ENCODE measurements at places on chromosomes 11 and 22. TPM values are rescaled to one million over a fixed set of nuclear protein-coding genes. Genes with fewer than 3 reads are reported as not detected.

DNA sequence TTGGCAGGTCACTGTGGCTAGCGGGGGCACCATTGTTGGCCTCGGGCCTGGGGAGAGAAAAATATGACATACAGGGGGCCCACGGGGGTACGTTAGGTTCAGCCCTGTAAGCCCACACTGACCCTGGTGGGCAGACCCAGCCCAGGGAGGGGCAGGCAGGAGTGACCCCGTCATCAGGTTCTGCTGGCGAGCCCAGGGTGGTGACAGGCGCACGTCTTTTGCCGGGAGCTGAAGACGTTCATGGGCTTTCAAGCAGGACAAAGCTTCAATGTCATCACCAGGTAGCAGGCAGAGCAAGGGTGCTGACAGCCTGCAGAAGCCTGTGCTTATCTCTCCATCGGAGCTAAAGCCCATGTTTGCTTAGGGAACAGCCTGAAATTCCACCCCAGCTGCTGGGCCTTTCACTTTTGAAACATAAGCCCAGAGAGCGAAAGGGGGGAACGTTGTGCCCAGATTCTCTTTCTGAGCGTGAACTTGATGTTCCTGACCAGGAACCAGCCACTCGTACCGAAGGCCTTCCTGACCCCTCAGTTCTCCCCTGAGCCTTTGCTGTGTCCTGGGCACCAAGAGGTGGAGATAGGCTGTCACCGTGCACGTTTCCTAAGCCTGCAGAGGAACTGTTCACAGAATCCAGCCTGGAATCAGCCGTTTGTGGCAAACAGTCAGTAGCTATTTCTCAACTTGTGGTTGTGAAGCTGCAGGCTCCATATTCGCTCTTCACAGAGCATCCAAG, 74.0 kb upstream of the ATXN10 start:
- DNase-seq = no peak

Gene E2F8
- polyA plus RNA-seq = 0.14 TPM

Gene IFITM10
- 2.9 TPM for polyA plus RNA-seq

Gene TENM4
- polyA plus RNA-seq = 0.02 TPM

Gene SPON1
- polyA plus RNA-seq = 1.4 TPM

DNA sequence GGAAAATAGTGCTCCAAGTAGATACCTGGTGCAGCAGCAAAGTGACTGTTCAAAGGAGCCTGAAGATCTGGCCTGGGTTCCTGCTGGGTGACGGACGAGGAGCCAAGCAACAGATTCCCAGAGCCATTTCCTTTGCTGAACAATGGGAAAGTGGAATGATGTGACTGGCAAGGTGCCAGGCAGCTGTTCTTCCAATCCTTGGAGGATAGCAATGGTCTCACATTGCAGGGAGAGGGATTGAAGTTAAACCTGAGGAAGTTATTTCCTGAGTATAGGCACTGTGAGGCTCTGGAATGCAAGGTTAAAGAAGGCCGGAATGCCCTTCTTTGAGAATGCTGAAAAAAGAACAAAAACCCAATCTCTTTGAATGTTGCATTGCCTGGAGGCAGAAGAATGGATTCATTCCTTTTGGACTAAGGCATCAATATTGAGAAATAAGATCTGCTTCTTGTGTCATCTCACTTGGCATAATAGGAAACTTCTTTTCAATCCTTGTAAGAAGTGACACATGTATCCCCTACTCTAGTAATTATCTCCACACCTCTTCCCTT, 223.8 kb downstream of the BLID start:
- no peak for DNase-seq

GRCh38 chr11:62105667-62106191, 18.1 kb upstream of the INCENP start:
- no peak for DNase-seq

GRCh38 chr11:70031631-70032469, 46.3 kb upstream of the ANO1 start:
- DNase-seq = peak; percentile 25

Gene NXPE4
- not detected for polyA plus RNA-seq

DNA sequence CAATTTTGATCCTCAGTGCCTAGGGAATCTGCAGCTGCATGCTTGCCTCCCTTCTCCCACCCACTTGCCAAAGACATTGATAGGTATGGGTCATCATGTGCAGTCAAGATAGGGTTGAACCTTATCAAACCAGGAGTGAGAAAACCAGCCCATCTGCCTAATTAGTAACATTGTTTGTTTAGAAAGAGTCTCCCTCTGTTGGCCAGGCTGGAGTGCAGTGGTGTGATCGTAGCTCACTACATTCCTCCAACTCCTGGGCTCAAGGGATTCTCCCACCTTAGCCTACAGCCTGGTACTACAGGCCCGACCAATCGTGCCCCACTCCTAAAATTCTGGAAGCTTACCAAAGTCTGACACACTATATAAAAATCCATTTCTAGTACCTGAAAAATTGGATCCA, 4.6 kb downstream of the C11orf71 start:
- no peak for DNase-seq

DNA sequence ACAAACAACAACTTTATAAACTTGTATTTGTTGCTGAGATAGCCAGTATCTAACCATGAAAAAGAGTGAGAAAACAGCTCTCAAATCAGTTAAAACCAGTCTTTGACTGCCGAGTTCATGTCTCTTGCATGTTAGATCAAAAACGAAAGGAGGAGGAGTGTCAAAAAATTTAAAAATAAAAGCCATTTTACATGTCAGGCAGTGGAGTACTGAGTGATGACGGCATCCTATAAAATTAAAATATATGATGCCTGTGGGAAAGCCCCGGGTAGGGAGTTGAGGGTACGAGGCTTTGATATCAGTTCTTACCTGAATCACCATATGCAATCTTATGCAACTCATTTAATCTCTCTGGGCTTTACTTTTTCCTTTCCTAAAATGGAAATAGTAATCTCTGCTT, 117.3 kb downstream of the ETS1 start:
- DNase-seq = no peak

- no peak for DNase-seq
Observed at GRCh38 chr11:134125507-134125906, 56.6 kb downstream of the JAM3 start.

DNA sequence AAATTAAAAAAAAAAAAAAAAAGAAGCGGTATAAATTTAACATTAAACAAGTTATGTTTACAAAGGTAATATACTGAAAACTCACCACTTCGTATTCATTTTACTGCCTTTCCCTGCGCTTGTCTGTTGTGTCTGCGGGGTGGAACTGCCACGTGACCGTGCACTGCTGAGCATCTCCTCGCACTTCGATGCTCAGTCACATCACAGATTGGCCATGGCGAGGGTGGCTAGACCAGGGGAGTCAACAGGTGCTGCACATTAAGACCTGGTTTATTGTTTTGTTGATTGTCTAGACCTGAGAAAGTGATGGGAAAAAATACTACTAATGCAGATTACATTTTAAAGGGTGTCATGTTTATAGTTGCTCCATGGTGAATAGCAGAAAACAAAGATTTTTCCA, 22.8 kb upstream of the TUB start:
- DNase-seq = no peak

Gene MYO18B
- 0.02 TPM for polyA plus RNA-seq

DNA sequence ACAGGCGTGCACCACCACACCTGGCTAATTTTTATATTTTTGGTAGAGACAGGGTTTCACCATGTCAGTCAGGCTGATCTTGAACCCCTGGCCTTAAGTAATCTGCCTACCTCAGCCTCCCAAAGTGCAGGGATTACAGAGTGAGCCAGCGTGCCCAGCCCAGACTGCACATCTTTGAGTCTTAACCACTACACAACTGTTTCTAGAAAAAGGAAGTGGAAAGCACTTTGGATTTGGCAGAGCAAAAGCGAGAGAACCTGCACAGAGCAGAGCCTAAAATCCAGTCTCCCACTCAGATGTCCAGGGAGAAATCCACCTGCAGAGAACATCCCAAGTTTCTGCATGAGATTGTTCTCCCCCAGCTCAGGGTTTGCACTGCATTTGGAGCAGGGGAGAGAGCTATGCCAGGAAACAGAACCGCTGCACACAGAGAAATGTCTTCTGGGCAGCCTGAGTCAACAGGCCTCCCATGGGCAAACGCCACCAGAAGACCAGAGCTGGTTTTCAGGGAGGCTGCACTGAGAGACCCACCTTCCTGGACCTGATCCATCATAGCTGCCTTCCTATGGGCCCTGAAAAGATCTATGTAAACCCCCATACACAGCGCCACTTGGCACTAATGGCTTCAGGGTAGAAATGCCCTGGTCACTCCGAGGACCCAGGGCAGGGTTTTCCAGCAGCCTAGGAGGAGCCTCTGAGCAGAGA, 54.0 kb downstream of the RPUSD4 start:
- DNase-seq = no peak

- DNase-seq = no peak
Observed at GRCh38 chr11:110095554-110095953, 2.4 kb downstream of the ZC3H12C start.
